Hepatic stellate cell (primary cell): ENCODE measurements at places on chromosomes 16 and 17.

GRCh38 chr17:17366941-17367875 lies 64.0 kb downstream of the NT5M start:
- DNase-seq = no peak

GRCh38 chr16:48244863-48245195 lies 729 bp downstream of the LONP2 start:
- no peak for DNase-seq

GRCh38 chr17:68612923-68613292 lies 11.7 kb upstream of the FAM20A start:
- DNase-seq = no peak

GRCh38 chr16:21685034-21685455 lies 21.3 kb downstream of the OTOA start:
- DNase-seq = no peak

GRCh38 chr17:10756185-10756584 lies 26.4 kb upstream of the TMEM220 start:
- DNase-seq = no peak

- DNase-seq = no peak
Measured at GRCh38 chr17:36921095-36921851, 16.0 kb upstream of the LHX1 start.

DNA sequence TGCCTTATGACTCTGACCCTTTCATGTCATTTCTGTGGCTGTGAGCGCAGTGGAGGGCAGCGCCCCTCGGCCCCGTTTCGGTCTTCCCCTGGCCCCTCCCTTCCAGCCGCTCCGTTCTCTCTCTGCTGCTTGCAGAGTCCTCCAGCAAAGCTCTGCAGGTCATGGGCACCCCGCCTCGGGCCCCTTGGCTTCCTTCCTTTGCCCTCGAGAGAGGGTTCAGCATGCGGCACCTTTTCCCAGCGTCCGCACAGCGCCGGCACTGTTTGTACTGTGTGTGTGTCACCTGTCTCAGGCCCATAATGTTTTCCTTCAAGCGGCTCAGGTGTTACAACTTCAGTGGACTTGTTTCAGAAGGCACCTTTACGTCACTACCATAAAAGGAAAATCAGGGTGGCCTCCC lies 98.5 kb downstream of the RAP1GAP2 start:
- no peak for DNase-seq

DNA sequence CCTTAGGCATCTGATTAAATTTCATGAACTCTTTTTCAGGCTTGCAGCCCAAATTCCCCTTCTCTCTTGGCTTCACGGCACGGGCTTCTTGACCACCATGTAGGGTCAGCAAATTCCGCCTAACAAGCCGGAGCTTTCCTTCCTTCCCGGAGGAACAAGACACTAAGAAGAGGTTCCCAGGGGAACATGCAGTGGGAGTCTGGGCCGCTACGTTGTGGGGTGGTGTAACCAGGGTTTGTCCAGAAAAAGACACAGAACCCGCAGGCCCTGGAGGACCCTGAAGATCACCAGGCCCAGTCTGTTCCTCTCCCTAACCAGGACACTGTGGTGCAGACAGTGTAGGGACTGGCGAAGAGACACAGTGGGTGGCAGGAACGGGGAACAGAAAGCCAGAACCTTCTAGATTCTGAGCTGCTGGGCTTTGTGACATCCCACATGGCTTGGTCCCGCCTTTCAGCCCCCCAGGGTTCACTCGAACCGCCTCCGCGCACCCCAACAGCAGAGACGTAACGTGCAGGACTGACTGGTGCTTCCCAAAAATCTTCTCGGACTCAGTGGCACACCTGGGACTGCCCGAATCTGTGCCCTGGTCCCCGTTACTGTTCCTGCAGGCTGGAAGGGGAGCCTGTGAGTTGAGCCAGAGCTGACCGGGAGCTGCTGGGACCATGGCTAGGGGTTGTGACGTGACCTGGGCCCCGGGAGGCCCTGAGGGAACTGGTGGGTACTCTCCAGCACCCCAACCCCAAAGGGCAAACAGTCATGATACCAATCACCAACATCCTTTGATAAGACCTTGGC lies 55.2 kb downstream of the TBC1D16 start:
- DNase-seq = no peak
